Left renal cortex interstitium (tissue), 4 donors: ENCODE measurements at places on chromosomes 16 and 17.

GRCh38 chr16:35533683-35534082, 2074.3 kb downstream of the TP53TG3F start:
- DNase-seq = no peak

DNA sequence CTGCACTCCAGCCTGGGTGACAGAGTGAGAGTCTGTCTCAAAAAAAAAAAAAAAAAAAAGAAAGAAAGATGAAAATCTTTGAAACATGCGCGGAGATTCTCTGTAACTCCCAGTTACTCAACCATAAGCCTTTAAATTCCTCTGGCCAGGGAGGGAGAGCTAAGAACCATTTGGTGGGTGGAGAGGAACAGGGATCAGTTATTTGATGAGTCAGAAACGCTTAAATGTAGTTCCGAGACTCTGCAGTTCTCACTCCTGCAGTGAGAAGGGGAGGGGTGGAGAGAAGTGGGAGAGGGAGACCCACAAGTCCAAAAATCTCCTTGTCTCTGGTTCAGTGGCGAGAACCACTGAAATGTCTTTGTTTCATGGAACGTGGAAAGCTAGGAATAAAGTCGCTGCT, 266.7 kb downstream of the SOX9 start:
- no peak for DNase-seq

GRCh38 chr16:74511961-74512360, 90.7 kb upstream of the CLEC18B start:
- no peak for DNase-seq

DNA sequence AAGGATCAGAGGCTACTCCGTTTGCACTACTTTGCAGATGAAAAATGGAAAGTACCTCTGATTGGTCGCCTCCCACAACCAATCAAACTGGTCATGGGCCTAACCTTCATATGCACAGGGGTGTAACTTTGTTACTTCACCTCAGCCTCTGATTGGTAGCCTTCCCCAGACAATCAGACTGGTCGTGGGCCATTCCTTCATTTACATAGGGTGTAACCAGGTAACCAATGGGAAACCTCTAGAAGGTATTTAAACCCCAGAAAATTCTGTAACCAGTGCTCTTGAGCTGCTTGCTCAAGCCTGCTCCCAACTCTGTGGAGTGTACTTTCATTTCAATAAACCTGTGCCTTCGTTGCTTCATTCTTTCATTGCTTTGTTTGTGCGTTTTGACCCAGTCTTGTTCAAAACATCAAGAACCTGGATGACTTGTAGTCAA, 39.2 kb upstream of the USP22 start:
- DNase-seq = no peak

DNA sequence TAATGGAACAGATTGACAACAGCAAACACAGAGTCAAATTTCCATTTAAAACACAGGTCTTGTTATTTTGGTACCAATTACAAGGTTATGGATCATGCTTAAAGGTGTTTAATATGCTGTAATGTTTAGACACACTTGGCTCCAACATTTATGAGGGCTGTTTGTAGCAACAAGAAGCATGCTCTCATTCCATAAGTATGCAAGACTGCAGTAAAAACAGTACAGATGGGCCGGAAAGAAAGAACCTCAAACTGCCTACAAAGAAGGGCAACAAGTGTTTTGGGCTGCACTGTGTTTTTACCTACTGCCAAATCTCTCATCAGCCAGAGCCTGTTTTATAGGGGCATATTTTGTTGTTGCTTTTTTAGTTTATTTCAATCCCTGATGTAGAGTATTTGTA, 100.5 kb upstream of the HS3ST3A1 start:
- no peak for DNase-seq

- no peak for DNase-seq
These were observed 425.1 kb downstream of the SLC39A11 start for GRCh38 chr17:72667096-72668063.

GRCh38 chr16:5461574-5461973, 364.0 kb upstream of the EEF2KMT start:
- no peak for DNase-seq

- peak; percentile 88 for DNase-seq
These were observed 55.3 kb downstream of the TUBD1 start for GRCh38 chr17:59837308-59838051.

- DNase-seq = no peak
These were observed 24.2 kb downstream of the MPG start for GRCh38 chr16:102060-102855.

GRCh38 chr16:17497648-17498047, 26.9 kb upstream of the XYLT1 start:
- DNase-seq = no peak

- DNase-seq = no peak
These were observed 745 bp downstream of the PAM16 start for GRCh38 chr16:4350365-4350786.

DNA sequence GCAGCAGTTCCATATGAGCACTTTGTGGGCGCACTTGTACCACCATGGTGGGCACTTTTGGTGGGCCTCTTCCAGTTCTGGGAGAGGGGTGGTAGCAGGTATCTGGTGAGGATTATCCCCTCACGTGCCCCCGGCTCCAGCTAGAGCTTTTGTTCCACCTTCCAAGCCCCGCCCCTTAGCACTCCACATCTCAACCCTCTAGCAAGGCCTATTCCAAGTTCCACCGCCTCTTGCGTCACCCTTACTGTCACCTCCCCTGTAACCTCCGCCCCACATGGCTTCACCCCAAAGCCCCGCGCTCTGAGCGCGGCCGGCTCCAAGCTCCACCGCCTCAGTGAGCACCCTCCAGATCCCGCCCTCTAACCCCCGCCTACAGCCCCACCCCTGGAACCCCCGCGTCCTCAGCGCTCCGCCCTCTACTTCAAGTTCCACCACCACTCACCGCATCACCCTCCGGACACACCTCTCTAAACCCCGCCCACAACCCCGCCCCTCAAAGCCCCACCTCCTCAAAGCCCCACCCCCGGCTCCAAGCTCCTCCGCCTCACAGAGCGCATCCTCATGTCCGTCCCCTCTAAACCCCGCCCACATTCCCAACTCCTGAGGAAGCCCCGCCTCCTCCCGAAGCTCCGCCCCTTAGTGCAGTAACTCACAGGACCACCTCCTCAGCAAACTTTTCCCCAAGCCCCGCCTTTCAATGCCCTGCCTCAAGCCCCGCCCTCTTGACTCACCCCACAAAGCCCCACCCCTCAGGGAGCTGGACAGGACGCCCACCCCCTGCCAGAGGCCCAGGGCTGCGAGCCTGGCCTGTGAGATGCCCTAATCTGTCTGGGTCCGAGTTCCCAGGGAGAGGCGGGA, 11.1 kb downstream of the SCN4A start:
- no peak for DNase-seq

- no peak for DNase-seq
These were observed 8.6 kb downstream of the KRT10 start for GRCh38 chr17:40813804-40814203.

DNA sequence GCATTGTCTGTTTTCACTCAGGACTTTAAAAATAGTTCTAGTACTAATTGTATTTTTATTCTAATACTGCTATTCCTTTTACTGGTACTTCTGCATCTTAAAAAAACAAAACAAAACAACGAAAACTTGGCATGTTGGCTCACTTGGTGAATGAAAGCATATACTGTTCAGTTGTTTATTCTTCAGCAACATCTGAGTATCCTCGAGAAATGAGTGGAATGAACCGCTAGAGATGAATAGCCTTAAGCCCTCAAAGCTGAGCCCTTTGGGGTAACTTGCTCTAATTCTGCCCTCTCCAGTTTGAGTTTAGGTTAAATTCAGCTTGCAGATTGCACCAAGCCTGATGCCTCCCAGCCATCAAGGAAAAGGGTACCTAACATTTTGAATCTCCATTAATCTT, 126.5 kb downstream of the WWOX start:
- DNase-seq = no peak

GRCh38 chr17:30571921-30572320, 94.7 kb downstream of the GOSR1 start:
- no peak for DNase-seq

- DNase-seq = peak; percentile 52
These were observed 656 bp upstream of the GEMIN4 start for GRCh38 chr17:752620-753219.

DNA sequence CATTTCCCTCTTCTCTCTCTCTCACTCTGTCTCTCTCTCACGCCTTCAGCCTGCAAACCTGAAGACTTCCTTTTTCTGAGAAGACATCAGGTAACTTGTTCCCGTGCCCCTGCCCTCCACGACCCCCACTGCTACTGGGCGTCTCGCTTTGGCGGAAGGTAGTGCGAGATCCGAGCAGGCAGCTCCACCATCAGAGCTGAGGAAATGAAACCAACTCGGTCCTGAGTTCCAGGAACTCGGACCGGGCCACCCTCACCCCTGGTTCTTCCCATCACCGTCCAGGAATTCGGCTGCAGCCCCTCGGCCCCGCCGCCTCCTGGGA, 585 bp downstream of the MLKL start:
- DNase-seq = no peak

DNA sequence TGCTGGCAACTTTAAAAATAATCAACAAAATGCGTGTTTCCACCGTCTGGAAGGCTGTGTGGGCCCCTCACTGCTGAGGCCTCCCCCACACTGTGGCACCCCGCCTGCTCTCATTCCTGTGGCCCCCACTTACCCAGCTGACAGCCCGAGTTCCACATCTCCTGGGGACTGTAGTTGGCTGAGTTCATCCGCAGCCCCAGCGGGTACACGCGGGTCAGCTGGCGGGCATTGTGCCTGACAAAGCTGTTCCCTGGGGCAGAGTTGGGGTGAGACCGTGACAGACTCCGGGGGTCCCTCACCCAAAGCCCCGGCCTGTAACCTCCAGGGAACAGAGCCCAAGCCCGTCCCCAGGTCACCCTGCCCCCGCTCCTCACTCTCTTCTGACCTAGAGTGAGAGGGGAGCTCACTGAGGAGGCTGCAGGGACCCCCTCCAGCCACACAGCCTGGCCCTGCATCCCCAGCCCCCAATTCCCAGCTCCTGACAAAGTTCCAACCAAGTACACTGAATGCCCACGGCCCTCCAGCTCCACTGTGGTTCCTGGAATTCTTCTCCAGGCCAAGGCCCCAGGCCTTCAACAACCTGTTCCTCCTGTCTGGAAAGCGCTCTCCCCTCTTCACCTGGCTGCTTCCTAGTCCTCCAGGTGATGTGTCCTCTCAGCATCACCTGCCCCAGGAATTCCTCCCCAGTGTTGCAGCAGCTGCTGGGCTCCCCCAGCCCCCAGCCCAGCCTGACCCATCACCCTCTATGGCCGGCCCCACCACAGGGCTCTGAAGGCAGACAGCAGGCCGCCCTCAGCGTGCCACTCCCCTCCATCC, 18.0 kb downstream of the PLCD3 start:
- DNase-seq = no peak

DNA sequence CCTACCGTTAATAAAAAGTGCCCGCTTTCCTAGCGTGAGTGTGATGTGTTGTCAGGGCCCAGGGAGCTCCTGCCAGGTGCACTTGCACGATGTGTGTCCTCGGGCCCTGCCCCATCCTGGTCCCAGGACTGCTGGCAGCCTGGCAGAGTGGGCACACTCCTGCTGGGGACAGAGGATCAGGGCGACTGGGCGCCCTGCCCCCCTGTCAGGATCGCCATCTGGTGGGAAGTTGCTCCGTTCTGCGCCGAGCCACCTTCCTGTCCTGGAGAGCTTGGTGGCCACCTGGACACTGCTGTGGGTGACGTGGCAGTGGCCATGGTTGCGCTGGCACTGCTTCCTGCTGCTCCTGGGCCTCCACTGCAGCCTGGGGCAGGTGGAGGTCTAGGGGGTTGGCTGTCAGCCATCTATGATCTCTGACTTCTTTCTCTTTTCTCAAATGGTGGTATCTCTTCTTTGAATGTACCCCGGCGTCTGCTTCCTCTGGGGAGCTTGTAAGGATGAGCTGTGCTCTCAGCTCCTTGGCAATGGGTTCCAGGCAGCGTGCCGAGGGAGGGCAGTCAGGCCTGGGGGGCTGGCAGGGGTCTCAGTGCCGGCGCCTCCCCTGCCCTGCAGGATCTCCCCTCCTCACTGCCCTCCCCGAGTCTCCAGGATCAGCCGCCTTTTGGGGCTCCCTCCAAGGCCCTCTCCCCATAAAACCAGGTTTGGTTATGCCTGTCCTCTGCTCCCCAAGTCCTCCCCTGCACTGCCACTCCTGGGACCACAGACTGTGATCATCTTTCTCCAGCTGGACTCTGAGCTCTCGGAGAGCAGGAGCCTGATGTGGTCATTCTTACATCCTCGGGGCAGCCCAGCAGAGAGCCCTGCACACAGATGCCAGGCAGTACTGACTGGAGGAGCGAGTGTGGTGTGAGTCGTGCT, 76.9 kb downstream of the AMFR start:
- no peak for DNase-seq

DNA sequence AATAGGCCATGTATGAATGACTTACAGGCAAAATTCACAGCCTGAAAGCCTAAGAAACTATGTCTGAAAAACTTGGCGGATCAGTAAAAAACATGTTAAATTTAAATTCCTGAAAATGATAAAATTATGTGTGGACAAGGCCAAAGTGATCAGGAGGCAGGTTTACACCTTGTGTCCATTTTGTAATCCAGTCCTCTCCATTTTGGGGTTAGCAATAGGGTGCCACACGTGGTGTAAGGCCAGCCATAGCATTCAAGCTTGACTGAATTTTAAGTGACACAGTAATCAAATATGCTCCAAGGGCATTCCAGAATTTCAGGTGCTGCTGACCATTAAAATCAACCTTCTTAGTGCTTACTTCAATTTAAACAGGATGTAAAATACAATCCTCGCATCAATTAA, 2.7 kb downstream of the RNF43 start:
- no peak for DNase-seq
